ENCODE measurements at places on chromosomes 7 and 10. TPM values are rescaled to one million over a fixed set of nuclear protein-coding genes. Genes with fewer than 3 reads are reported as not detected.

CTNNA3 gene
- not detected for total RNA-seq

HK1 gene
- 163 TPM for total RNA-seq

PKD2L1 gene
- total RNA-seq, result not detected

GPR15LG gene
- total RNA-seq, result not detected

TMEM196 gene
- not detected for total RNA-seq

PRKG1 gene
- total RNA-seq, result 0.16 TPM

SLC35G1 gene
- total RNA-seq, result 6.0 TPM

CFAP70 gene
- total RNA-seq, result 0.55 TPM
